Activated naive CD4-positive, alpha-beta T cell treated with Interleukin-2 at 50 U/mL for 16 hours (primary cell): ENCODE measurements at places on chromosomes 4 and X.

DNA sequence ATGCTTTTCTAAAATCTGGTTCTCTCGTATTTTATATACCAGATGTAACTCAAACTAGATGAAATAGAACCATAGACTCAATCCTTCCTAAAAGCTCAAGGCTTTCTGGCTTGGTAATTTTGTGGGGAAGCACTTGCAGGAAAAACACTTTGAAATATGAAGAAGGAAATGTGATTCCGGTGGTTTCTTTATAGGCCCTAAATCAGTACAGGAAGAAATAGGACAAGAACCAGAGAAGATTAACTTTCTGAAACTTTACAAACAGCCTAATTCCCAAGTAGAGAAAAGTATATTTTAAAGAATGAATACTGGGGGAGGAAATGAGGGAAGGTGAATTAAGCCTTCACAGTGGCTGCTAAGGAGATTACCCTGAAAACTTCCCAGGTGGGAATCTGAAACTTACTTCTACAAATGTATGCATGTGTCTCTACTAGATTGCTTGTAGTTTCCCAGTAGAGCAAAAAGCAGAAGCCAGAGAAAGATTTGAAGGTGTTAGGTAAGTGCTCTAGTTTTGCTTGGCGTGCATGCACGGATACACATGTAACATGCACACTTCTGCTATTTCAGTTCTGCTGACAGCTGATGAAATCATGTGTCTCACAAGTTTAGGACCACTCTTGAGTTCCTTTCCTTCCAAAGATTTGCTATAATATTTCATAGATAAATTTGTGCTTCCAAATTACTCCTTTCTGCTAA is 92.1 kb downstream of the AFF1 start:
- no peak for DNase-seq

- peak; percentile 34 for DNase-seq
These were observed 17.2 kb downstream of the RASGEF1B start for GRCh38 chr4:81454499-81454898.

- DNase-seq = no peak
These were observed 63.1 kb upstream of the GPR78 start for GRCh38 chr4:8516996-8517550.

DNA sequence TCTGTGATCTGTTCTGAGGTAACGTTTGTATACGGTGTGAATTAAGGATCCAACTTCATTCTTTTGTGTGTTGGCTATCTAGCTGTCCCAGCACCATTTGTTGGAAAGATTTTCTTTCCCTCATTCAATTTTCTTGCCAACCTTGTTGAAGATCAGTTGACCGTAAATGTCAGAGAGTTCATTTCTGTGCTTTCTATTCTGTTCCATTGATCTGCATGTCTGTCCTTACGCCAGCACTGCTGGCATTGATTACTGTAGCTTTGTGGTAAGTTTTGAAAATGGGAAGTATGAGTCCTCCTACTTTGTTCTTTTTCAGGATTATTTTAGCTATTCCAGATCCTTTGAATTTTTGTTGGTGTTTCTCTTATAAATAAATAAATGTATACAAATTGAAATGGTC is 60.8 kb downstream of the MTMR1 start:
- DNase-seq = no peak

DNA sequence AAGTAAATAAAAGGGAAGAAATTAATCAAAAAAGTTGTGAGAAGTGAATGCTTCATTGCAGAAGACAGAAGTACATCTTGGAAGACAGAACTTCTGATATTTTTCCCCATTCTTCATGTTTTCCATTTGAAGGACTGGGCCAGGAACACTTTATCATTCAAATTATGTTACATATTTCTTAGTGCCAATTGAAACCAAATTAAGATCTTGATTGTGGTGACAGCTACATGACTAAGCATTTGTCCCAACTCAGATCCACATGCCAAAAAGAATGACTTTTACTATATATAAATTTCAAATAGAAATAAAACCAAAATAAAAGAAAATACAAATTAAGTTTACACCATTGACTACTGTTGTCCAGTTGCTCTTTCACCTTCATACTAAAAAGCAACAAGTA is 14.0 kb upstream of the FGF5 start:
- no peak for DNase-seq

GRCh38 chr4:73776321-73776729 is 36.0 kb downstream of the CXCL8 start:
- DNase-seq = no peak

DNA sequence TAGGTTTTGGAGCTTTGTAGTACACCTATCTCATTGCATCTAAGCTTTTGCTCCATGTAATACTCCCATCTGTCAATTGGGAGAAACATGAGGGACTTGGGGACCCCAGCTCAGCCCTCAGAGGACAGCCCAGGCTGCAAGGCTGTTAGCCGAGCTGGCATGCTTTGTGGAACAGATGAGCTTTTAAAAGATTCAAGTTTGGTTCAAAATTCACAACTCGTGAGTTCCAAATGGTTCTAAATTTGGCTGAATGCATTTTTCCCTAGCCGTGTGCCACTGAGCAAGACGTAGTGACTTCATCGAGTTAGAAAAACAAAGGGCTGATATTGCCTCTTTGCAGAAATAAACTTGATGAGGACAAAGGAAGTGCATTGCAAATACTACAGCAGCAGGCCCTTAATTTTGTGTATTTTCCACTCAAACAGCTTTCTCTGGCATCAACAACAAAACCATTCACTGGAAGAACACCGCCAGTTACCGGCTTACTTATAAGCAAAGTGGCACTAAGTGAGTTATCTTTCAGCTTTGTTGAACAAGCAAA is 165.0 kb upstream of the HS3ST1 start:
- no peak for DNase-seq

DNA sequence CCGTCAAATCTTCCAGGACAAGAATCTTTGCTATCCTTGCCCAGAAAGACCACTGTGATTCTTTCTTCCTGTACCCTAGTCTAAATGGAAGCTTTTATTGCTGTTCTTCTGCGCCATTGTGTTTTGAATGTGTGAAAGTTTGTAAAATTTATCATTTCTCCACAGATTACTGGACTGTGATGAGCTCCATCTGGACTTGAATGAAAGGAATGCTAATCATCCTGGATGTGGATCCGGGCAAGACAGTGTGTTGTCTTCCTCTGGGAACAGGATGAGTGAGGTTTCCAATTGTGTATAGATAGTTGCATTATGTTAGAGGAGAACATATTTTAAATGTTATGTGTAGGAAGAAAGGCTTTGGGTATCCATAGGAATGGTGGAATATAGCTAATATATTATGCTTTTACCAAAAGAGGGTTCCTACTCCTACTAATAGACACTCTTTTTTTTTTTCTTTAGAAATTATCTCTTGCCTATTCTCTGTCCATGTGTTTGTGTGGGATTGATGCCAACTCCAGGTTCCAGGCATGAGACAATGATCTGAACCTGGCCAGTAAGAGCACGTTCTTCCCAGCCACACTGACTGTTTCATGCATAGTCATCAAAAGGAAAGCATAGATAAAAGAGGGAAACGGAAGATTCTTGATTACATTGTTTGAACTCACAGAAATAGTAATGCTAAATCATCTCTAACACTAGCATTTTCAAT is 803.6 kb upstream of the ADGRL3 start:
- no peak for DNase-seq

- DNase-seq = no peak
These were observed 37.0 kb upstream of the ATP6AP2 start for GRCh38 chrX:40543661-40544328.

DNA sequence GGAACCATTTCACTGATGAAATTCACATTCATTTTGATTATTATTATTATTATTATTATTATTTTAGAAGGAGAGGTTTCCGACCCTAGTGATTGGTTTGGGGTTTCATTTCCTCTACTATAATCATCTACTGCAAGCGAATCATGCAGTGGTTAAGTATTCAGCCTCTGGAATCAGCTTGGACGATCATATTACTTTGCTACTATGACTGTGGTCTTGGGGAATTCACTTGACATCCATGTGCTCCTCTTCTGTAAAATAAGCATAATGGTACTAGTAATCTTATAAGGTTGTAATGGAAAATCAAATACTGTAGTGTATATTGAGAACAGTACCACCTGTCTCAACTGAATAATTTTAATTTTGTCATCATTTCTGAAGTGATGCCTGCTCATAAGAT is 132.1 kb upstream of the SLC4A4 start:
- no peak for DNase-seq

DNA sequence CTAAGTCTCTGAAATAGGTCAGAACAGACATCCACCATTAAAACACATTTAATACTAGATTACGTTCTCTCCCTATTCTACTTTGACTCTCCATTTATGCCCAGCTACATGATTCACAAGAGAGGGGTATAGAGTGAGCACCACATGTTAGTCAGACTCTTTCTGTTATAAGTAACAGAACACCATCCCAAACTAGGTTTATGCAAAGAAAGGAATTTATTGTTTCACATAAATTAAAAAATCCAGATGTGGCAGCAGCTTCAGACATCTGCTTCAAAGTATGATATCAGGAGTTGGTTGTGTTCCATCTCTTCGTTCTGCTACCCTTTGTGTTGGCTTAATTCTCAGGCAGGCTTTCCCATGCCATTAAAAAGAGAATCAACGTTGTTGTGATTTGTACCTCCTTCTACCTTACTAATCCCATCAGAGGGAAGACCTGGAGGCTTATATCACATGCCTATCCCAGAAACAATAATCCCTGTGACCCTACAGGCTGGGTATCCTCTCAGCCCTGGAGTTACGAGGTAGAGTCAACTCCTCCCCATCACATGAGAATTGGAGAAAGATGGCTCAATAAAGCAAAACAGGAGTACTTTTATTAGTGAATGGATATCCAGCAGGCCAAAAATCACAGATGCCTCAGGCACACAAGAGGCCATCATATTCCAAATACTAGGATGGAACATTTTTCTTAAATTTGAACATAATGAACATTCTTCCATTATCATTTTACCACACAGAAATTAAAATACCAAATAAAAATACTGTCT is 163.2 kb downstream of the SLC7A11 start:
- DNase-seq = no peak

DNA sequence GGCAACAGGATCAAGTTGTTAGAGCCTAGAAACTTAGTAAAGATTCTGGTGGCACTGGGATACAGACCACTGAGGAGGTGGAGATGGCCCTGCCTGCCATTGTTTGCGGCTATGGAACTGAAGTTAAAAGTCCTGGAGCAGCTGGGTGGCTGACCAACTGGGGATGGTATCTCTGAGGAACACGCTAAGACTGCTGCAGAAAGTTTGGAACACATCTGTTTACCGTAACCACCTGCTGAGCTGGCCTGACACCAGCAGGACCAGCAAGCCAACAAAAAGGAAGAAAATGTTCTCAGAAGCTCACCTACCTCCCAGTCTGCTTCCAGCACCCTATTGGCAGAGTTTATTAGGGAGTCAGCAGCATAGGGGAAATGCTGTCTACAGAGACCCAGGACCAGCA is 17.4 kb upstream of the PACRGL start:
- no peak for DNase-seq

- no peak for DNase-seq
These were observed 6.7 kb downstream of the EDNRA start for GRCh38 chr4:147487616-147488015.

DNA sequence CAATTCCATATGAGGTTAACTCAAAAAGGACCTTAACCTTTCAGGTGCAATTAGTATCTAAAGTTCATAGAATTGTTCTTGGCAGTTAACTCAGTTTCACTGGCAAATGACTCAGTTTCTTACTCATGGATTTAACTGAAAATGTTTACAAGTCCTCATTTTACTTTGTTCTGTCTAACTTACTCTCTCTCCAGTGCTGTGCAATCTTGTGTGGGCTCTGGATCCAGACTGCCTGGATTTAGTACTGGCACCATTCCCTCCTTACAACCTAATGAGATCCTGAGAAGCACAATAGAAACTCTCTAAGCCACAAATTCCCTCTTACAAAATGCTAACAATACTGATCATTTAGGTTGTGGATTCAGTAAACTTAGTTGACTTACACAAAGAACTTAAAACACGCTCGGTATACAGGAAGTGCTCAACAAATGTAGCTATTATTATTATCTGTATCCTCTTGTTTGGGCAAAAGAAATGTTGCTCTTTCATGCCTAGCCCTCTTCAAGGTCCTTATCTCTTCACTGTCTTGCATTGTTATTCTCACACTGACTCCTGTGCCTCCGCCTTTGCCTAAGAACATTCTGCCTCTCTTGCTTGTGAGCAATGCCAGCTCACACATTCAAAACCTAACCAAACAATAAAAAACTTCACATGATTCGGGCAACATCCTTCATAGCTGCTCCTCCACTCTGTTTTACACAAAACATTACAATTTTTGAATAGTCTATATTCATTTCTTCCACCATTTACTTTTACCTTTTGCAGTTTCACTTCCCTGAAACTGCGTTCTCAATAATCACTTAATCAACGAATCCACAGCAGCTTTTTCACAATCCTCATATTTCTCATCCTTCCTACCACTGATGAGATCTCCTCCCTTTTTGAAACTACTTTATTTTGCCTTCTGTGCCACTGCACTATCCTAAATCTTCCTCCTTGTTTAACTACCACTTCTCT is 91.8 kb downstream of the PDE5A start:
- DNase-seq = no peak

DNA sequence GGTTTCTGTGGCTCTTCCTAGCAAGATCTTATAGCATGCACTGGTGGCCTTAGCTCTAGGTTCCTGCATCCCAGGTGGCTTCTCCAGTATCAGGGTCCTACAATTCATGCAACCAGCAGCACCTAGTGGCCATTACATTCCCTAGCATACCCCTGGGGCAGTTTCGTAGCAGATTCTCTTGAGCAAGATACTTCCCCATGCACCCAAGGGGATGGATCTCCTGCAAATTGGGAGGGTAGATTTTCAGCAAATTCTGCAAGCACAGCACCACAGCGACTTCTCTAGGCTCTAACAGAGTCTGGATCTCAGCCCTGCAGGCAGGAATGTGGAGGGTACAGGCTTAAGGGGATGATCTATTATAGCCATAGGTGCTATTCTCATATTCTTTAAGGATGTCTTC is 13.1 kb upstream of the SLC9B1 start:
- DNase-seq = no peak

DNA sequence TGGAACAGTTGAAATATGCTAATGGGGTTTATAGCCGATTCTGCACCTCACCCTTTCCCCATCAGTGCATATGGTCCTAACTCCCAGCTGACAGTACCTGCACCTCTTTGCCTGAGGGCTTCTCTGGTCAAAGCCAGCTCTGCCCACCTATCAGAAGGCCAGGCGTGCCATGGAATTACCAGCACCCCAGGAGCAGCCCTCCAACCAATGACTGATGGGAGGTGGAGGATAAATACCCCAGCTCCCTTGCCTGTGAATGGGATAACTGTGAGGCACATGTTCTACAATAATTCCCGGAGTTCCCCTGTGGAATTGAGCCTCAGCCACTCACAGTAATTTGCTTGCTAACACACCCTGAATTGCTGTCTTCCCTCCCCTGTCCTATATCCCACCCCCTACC is 572.0 kb downstream of the BCOR start:
- no peak for DNase-seq

- no peak for DNase-seq
These were observed 49.5 kb downstream of the CAMK2D start for GRCh38 chr4:113711883-113712662.

- DNase-seq = peak; percentile 1
These were observed 173.5 kb upstream of the FMR1 start for GRCh38 chrX:147738265-147738664.

DNA sequence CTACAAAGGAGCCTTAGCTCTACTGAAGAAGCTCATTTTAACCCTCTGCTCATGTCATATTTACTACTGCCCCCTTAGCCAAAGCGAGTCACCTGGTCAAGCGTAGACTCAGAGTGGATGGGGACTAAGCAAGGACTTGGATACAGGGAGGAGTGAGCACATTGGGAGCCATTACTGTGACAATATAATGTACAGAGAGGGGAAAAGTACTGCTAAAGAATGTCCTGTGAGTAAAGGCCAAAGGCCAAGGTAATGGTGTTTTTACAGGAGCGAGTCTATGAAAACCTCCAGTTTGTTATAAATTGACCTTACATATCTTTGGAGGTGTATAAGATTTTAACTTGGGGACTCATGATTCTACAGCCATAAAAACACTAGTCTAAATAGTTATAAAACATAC is 10.6 kb upstream of the GK start:
- no peak for DNase-seq
